ENCODE measurements at places on chromosomes 2 and 18. TPM values are rescaled to one million over a fixed set of nuclear protein-coding genes. Genes with fewer than 3 reads are reported as not detected.

DNA sequence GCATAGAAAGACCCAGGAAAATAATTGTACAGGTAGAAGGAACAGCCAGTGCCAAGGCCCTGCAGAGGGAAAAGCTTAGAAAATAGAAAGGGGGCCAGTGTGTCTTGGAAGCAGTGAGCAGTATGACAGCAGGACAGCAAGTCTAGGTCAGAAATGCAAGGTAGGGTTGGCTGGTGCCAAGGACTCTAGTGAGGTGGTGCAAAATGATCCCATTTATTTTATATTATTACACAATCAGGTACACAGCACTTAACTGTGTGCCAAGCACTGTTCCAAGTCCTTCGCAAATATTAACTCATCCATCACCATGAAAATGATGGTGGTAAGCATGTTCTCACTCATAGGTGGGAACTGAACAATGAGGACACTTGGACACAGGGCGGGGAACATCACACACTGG lies 100.0 kb downstream of the AQP4 start:
- H3K4me3 ChIP-seq, result no peak overlapping the region
- no peaks in the 10 kb centered on the region for H3K27me3 ChIP-seq
- no peaks in the 10 kb centered on the region for H3K4me1 ChIP-seq
- no peak for DNase-seq
- no peaks in the 10 kb centered on the region for H3K36me3 ChIP-seq

GRCh38 chr2:68436270-68436669 lies 30.8 kb downstream of the FBXO48 start:
- DNase-seq, result peak; percentile 14
- no peaks in the 10 kb centered on the region for H3K27me3 ChIP-seq
- H3K4me1 ChIP-seq, result no peaks in the 10 kb centered on the region
- no peak overlapping the region for H3K4me3 ChIP-seq
- H3K27ac ChIP-seq, result peak overlapping the region; percentile 29

GRCh38 chr2:35168351-35168750 lies 1187.2 kb upstream of the CRIM1 start:
- H3K4me3 ChIP-seq, result no peak overlapping the region
- H3K4me1 ChIP-seq, result no peaks in the 10 kb centered on the region
- no peaks in the 10 kb centered on the region for H3K36me3 ChIP-seq
- no peak for DNase-seq
- no peak overlapping the region for H3K27ac ChIP-seq
- no peaks in the 10 kb centered on the region for H3K27me3 ChIP-seq

GRCh38 chr2:201964631-201965206 lies 68.9 kb upstream of the FZD7 start:
- H3K4me3 ChIP-seq, result no peak overlapping the region
- no peaks in the 10 kb centered on the region for H3K4me1 ChIP-seq
- no peaks in the 10 kb centered on the region for H3K27me3 ChIP-seq
- DNase-seq, result peak; percentile 45
- H3K27ac ChIP-seq, result no peak overlapping the region

GRCh38 chr2:112147382-112148168 lies 9.4 kb downstream of the FBLN7 start:
- H3K36me3 ChIP-seq, result no peaks in the 10 kb centered on the region
- no peaks in the 10 kb centered on the region for H3K27me3 ChIP-seq
- no peak overlapping the region for H3K4me3 ChIP-seq
- no peak for DNase-seq

The VIT gene
- total RNA-seq, result not detected

The PJVK gene
- 2.4 TPM for total RNA-seq

Measured in astrocyte (in vitro differentiated cells and primary cell).